ENCODE measurements at places on chromosomes 12 and 14.

DNA sequence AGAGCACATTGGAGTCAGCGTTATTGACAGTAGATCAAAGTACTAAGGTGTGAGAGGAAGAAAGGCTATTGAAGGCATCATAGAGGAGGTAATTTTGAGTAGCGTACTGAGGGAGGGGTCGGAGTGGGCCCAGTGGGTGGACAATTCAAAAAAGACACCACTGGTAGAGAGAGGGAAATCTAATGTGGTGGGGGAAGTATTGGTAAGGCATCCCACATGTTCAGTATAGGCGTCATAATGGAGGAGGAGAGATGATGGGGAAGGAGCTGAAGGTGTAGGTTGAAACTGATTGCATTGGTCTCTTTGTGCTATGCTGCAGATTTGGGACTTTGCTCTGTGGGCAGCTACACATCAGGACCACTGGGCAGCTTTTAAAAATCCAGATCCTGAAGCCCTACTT is 23.7 kb upstream of the KRT77 start:
- no peak for DNase-seq

DNA sequence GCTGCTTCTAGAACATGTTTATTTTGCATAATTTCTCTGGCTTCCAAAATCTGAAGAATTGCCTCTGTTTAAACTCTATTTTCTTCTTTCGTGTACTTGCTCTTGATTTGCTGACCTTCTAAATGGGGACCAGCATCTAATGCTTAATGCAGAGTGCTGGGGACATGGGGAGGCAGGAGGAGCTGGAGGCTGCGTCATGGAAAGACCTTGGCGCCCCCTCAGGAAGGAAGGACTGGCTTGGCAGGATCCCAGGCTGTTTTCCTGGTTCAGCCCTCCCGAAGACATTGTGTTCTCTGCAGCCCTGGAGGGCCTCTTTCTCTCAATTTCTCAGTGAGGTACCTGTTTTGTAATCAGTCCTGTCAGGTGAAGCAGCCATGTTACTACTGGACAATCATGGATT is 5.5 kb downstream of the PRKCH start:
- DNase-seq = no peak

GRCh38 chr12:5163661-5164060 is 120.0 kb downstream of the KCNA5 start:
- no peak for DNase-seq

DNA sequence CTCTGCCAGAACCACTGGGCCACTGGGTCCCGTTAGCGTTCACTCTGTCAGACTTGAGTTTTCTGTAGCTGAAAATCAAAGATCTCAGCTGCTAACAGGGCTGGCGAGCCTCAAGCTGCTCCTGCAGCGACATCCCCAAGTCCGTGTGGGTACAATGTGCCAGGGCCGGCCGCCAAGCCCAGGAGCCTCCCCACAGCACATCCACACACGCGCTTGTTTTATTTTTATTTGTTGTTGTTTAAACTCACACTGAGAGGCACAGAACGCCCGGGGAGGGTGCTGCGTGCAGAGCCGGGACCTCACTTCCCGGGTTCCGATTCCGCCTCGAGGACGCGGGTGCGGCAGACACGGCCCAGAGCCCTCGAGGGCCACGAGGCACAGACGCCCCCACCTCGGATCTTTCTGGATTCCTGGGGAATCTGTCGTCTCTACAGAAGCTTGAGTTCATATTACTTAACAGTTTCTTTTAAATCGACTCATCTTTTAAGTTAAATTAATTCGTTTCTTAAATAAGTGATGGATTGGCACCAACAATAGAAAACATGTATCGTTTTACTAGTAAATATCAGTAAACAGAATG is 9.3 kb downstream of the GALNT9 start:
- DNase-seq = no peak

- no peak for DNase-seq
Measured at GRCh38 chr12:49982246-49983087, 9.7 kb downstream of the AQP6 start.

DNA sequence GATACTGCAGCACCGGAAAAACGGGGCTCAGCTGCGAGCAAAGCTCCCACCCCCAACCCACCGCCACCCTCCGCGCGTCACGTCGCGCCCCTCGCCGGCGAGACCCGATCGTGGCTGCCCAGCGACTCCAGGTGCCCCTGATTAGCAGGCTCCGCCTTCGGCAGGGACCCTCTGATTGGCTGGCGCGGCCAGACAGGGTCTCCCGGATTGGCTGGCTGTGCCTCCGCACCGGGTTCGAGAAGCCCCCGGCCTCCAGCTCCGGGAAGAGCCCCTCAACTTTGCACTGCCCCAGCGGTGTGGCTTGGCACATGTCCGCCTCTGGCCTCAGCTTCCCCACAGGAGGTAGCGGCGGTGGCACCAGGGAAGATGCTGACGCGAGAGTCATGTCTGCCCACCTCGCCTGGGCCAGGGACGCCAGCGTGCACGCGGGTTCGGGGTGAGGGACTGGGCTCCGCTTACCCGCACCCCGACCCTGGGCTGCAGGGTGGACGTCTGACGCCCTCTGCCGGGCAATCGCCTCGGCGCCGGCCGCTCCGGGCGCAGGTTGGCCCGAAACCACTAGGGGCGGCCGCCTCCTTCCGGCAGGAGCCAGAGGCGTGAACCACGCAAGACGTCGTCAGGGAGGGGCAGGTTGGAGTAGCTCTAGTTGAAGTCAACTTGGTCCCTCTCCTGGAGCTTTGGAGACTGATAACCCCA is 498 bp upstream of the RHOF start:
- peak; percentile 23 for DNase-seq

DNA sequence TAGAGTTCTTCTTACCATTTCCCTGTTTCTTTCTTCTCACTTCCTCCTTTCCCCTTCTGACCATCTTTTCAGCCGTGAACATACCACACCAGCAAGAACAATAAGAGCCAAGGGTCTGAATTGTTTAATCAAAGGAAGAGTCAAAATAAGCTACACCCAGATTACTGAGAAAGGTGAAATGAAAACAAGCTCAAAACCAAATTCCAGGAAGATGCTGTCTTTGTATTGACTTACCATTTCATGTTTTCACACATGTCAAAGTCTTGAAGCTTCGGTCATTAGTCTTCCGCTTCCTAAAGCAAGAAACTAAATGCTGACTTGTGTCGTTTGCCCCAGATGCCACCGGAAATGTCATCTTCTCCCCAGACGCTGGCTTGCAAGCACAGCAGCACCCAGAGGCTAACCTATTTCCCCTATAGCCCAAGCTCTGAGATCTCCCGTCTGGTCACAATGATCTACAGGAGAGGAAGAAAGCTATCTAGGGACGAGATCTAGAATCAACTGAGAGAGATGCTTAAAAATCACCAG is 136.5 kb upstream of the AMIGO2 start:
- DNase-seq = no peak

DNA sequence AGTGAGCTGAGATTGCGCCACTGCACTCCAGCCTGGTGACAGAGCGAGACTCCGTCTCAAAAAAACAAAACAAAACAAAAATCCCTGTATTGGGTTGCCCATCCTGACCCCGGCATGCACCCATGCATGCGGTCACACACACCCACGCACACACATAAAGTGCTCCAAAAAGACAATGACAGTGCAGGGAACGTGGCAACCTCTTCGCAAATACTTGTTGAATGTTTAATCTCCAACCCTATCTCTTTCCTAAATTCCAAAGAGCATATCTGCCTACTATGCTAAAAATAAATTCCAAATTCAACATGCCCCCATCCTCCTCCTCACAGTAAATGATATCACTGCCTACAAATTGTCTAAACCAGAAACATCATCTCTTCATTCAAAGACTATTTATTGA is 13.5 kb downstream of the SLC7A7 start:
- DNase-seq = no peak

- no peak for DNase-seq
Measured at GRCh38 chr12:119288576-119288975, 46.0 kb upstream of the CCDC60 start.

GRCh38 chr12:26466726-26467125 is 271.4 kb downstream of the SSPN start:
- DNase-seq = no peak

GRCh38 chr12:102371165-102371564 is 109.2 kb downstream of the IGF1 start:
- no peak for DNase-seq

GRCh38 chr12:106066726-106067325 is 71.9 kb downstream of the NUAK1 start:
- no peak for DNase-seq

- DNase-seq = no peak
Measured at GRCh38 chr12:111826992-111827391, 15.0 kb upstream of the MAPKAPK5 start.

GRCh38 chr12:2687058-2687457 is 107.7 kb upstream of the FKBP4 start:
- no peak for DNase-seq

DNA sequence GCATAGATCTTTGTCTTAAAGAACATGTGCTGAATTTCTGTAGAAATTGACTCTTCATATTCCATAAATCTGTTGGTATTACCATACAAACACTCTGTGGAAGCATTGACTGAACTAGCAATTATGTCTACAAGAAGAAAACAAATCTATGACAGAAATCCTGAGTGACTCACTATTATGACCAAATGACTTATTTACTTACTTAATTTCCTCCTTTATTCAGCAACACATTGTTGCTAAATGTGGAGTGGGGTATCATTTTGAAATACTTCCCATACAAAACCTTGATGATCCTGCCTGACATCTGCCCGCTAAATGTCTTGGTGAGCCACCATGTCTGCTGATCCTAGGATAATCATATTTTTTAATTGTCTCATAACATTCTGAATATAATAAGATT is 99.1 kb upstream of the SLCO1C1 start:
- DNase-seq = no peak

DNA sequence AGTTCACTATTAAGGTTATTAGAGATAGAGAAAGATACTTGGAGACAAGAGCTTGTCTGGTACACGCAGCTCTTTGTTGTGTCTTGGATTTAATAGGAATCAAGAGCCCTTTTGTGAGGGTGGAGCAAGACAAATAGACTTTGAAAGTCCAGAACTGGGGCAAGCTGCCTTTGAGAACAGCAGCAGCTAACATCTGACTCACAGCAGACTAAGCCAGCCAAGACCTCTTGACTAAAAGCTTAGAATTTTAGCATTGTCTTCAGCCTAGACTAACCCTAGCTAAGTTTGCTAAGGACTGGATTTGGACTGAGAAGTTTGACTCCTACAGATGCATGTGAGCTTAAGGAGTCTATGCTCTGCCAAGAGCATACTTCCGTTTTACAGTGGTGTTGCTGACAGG is 201.9 kb upstream of the RBM19 start:
- DNase-seq = no peak
